NCI-H82 (cell line): ENCODE measurements at places on chromosomes 2 and 18.

DNA sequence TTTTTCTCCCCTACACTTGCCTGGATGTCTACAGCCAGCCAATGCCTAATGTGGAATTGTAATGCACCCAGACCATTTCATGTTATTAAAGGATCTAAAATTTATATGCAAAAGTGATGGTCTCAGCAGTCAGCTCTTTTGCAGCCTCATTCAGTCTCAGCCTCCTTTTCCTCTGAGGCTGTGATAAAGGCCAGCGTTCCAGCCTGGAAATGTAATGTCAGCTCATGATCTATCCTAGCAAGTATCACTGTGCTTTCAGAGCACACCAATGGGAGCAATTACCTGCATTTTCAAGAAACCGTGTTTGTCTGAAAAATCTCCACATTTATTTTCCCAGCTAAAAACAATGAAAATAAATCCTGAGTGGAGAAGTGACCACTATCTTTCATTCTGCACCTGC is 274.6 kb downstream of the CDH20 start:
- no peak for DNase-seq

GRCh38 chr2:234204480-234204879 is 154.0 kb downstream of the SPP2 start:
- DNase-seq, result no peak

DNA sequence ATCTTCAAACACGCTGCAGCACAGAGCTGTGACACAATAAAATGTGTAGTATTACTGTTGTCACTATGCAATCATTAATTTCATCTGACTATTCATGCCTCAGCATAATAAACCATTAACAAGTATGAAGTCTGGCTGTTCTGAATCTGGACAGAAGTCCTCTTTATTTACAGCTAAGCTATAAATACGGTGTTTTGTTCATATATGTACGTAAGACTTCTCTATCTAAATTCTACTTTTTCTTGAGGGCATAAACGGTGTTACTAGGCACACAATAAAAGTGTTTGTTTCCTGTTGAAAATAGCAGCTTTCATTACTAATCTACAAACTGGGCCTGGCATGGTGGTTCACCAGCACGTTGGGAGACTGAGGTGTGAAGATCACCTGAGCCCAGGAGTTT is 443.8 kb downstream of the NCKAP5 start:
- no peak for DNase-seq

DNA sequence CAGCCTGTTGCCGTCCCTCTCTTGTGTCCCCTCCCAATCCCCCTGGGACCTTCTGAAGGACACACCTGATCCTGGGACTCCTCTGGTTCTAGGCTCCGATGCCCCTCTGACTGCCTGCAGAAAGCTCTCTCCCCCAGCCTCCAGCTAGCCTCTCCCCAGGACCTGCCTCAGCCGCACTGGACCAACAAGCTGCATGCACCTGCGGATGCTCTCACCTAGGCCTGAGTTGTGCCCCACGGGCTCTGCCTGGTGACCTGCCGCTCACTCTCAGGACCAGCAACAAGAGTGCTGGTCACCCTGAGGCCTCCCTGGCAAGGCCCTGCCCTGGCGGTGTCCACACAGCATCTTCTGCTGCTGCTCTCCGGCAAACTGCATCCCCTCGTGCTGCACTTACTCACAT is 63.0 kb downstream of the EIPR1 start:
- no peak for DNase-seq

DNA sequence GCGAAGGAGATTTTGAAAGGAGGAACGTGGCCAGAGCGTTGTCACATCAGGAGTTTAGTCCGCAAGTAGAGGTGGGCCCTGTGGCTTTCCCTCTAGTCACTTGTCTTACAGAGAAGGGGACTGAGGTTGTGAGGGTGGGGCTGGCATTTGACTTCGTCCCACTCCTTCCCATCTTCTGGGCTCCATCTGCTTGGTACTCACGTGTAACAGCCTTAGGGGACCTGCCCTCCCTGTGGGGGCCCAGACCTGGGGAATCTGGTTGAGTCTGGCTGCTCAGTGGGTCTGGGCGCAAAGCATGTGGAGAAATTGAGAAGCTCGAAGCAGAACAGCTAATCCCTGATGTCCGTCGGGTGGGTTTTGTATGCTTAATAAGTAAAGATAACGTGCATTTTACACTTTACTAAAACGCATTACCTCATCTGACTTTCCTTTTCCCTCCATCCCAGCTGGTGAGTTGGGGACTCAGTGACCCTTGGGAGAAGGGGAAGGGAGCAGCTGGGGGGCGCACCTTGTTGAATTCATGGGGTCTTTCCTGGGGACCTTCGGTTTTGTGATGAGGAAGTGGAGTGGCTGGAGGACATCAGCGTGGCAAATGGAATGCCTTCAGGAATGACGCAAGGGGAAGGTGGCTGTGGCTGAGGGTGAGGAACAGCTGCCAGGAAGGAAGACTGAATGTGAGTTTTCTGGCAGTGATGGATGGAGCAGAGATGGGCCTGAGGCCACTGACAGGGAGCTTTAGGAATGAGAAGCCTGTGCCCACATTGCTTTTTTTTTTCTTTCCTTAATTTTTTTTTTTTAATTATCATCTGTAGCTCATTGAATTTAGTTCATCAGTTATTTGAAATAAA is 44.8 kb downstream of the ASAP2 start:
- peak; percentile 72 for DNase-seq

GRCh38 chr2:225411452-225411851 is 11.9 kb downstream of the NYAP2 start:
- peak; percentile 11 for DNase-seq
